Activated CD4-positive, alpha-beta T cell treated with anti-CD3 and anti-CD28 coated beads, Interleukin-2, amount 10 ng/mL, durations not matched to agents 7 days and 5 days (primary cell): ENCODE measurements at places on chromosomes 3 and 15. TPM values are rescaled to one million over a fixed set of nuclear protein-coding genes. Genes with fewer than 3 reads are reported as not detected.
A peak's percentile ranks its signal among the peaks of the same experiment; 100 is the strongest.

- no peak for DNase-seq
Observed at GRCh38 chr3:158755421-158755820, 23.2 kb upstream of the RARRES1 start.

Gene ALDH1L1
- total RNA-seq = not detected

- no peak for DNase-seq
Observed at GRCh38 chr15:29105151-29105854, 164.3 kb downstream of the NSMCE3 start.

DNA sequence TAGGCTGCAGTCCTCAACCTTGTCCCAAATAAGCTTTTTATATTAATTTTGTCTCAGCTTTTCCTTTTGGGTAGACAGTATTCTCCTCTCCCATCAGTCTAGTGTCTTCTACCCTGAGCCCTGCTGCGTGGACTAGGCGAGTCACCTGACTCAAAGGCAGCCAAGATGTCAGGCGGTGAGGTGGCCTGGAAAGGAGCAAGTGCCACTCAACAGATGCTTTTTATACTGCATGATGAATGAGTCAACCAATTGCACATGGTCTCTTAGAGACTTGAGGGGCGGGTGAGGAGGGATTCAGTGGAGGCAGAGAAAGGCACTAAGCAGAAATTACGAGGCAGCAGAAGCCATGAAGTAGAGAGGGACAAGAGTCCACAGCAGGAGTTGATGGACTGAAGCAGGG is 95.9 kb downstream of the FRMD4B start:
- no peak for DNase-seq

Gene CYP1A2
- total RNA-seq = not detected

GRCh38 chr3:126488185-126488584 is 12.5 kb upstream of the ZXDC start:
- DNase-seq = no peak

- no peak for DNase-seq
Observed at GRCh38 chr3:151538456-151539393, 77.9 kb upstream of the IGSF10 start.

Gene PPP2R3A
- 0.07 TPM for total RNA-seq

- no peak for DNase-seq
Observed at GRCh38 chr3:197432384-197433127, 123.2 kb downstream of the BDH1 start.

DNA sequence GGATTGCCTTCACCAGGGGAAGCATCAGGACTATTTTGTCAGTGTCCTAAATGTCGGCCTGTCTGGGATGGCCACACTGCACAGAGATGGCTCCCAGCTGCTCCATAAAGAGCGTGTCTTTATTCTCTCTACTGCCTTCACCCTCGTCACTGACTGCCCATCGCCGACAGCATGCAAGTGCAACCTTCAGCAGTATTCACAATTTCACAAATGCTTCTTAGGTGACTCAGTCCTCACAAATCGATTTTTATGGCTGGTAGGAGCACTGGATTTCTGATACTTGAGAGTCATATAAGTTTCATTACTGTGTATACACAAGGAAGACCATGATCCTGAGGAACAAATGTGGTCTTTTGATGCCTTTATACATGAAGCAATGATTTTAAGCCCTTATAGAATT is 1.1 kb upstream of the SSUH2 start:
- DNase-seq = no peak

Gene SEC22C
- 58.9 TPM for total RNA-seq

GRCh38 chr15:59384507-59384906 is 11.8 kb upstream of the MYO1E start:
- peak; percentile 32 for DNase-seq

- DNase-seq = no peak
Observed at GRCh38 chr3:94069194-94069813, 6.4 kb downstream of the NSUN3 start.

DNA sequence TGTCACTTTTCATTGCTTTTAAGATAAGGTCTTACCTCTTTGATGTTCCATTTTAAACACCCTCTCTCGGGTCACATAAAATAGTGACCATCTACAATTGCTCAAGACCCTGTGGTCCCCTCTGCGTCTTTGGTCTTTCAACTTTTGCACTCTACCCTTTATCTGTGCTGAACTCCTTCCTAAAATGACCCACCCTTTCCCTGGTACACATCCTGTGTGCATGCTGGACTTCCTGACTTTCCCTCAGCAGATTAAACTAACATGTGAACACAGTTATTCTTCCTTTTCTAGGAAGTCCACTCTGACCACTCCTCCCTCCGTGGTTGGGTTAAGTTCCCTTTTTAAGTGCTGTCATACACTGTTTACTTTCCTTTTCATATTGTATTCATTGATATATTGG is 414.2 kb downstream of the GABRB3 start:
- DNase-seq = no peak

DNA sequence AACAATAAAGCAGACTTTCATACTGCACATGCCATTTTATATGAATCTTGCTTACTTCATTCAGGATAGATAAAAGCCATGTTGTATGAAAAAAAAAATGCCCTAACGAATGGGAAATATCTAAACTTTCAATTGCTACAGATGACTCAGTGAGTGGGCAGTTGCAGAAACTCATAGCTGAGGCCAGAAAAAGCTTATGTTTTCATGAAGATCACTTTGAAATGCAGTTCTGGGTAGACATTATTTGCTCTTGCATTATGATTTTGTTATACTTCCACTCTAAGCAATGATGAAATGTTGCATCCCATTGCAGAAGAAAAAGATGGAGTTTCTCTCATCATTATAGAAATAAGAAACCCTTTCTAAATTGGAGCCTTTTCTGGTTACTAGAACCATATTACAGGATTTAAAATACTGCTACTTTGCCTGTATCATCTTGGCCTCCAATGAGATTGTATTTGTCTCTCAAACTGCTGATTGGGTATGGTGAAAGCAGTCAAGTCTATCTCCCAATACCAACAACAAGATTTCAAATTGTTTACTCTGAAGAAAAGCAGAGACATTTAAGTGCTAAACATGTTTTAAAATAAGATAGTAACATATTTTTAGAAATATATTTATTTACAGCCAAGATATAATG is 17.0 kb downstream of the PEAK1 start:
- DNase-seq = no peak

DNA sequence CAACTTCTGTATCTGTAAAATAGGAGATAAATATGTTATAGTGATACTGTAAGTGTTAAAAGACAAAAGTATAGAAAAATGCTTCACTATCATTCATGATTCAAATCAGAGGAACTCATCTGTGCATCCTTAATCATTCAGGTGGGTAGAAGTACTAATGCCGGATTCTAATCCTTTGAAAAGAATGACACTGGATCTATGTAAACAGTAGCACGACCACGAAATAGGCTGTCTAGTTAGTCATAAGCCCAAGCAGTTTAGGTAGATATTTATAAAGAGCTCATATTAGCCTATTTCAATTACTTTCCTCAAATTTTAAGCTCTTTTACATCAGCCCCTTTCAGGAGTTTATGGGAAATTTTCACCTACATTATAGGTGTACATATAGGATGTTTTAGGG is 437.9 kb downstream of the SOX2 start:
- DNase-seq = no peak

Gene DGKG
- total RNA-seq = not detected

DNA sequence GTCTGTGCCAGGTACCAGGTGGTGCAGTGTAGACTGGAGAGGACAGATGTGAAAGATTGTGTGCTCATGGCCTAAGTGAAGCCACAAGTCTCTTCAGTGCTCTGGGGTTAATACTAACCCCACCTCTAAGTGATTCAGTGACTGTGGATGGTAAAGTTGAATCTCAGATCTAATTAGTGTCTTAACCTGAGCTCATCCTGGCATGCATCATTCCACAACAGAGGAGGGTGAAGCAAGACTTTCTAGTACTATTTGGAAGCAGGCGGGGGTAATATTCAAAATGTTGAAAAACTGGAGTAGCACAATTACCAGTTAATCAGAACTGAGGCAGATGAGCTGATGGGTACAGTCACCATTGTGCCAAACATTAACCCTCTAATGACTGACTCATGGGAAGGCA is 2.8 kb upstream of the MESD start:
- no peak for DNase-seq

Gene OR5K2
- not detected for total RNA-seq

- no peak for DNase-seq
Observed at GRCh38 chr15:66921319-66921915, 144.0 kb upstream of the SMAD3 start.

- no peak for DNase-seq
Observed at GRCh38 chr3:70556056-70556455, 243.6 kb upstream of the MDFIC2 start.

DNA sequence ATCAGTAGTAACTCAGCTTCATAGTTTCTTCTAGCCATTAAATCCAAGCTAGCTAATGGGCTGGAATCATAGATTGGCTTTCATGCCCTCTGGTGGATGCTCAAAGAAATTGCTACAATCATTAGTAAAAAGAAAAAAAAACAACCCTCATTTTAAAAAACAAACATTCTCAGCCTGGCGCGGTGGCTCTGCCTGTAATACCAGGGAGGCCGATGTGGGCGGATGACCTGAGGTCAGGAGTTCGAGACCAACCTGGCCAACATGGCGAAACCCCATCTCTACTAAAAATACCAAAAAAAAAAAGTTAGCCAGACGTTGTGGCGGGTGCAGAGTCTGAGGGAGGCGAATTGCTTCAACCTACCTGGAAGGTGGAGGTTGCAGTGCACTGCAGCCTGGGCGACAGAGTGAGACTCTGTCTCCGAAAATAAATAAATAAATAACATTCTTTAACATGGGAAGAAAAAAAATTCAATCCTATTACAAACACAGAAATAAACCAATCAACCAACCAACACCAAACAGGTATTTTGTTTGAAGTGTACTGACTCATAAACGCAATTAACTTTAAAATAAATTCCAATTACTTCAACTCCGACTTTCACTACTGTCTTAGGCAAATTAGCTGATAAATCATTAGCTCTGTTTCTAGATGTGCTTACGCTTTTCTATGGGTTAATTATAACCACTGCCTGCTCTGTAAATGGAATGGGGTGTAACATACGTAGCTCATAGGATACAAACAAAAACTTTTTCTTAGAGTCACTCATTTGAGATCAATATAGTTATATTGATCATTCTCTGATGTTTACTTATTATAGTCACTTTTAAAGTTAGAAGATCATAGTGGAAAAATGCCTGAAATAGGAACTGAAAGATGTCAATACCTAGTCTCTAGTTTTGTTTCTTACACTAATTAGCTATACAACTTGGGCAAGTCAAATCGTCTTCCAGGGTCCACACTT is 24.9 kb downstream of the TMEM207 start:
- DNase-seq = peak; percentile 30

DNA sequence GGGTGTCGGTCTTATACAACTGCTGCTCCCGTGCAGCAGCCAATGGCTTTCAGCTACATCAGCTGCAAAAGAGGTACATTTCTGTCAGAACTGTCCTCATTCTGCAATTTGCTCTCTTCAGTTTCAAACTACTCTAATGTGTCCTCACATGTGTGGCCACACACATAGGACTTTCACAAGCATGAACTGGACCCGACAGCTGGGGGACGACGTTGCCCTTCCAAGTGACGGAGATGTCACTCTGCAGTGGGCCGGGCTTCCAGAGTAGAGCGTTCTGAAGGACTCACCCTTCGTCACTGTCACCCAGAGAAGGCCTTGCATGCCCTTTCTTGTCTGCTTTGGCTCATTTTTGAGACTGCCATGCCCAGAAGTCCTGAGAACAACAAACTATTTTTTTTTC is 189.8 kb downstream of the ATP10A start:
- no peak for DNase-seq

GRCh38 chr3:60767536-60767935 is 483.7 kb downstream of the FHIT start:
- DNase-seq = no peak

- no peak for DNase-seq
Observed at GRCh38 chr15:64438653-64439447, 21.5 kb upstream of the ZNF609 start.

GRCh38 chr3:160379628-160380214 is 19.3 kb downstream of the IFT80 start:
- DNase-seq = no peak

- no peak for DNase-seq
Observed at GRCh38 chr15:62588938-62589670, 424.0 kb upstream of the C2CD4B start.

Gene PTH1R
- not detected for total RNA-seq

- DNase-seq = no peak
Observed at GRCh38 chr3:151935446-151935845, 62.0 kb downstream of the SUCNR1 start.

DNA sequence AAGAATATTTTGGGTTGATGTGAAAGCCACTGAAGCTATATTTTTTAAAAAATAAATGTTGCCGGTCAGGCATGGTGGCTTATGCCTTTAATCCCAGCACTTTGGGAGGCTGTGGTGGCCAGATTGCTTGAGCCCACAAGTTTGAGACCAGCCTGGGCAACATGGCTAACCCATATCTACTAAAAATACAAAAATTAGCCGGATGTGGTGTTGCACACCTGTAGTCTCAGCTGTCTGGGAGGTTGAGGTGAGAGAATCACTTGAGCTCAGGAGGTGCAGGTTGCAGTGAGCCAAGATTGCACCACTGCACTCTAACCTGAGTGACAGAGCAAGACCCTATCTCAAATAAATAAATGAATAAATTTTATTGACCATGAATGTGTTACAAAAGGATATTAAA is 39.6 kb downstream of the GOLM2 start:
- no peak for DNase-seq

GRCh38 chr3:12984023-12984823 is 89.0 kb downstream of the IQSEC1 start:
- peak; percentile 67 for DNase-seq

DNA sequence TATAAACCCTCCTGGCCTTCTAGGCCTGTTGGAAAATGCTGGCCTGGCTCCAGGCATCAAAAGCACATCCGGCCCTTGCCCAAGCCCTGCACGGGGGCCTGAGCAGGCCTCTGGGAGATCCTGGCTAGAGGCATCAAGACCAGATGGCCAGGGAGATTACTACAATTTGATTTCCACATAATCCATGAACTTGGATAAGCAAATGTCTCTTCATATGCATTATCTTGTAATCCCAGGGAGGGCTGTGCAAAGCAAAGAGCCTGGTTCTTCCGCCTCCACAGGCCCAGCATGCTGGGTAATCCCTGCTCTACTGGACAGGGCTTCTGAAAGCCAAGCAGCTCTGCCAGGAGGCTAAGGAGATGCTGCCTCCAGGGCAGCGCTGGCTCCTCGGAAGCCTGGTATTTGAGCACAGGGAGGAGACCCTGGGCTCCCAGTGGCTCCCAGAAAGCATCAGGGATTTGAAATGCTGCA is 18.2 kb downstream of the MRPL46 start:
- no peak for DNase-seq

GRCh38 chr3:95934181-95934580 is 880.2 kb upstream of the EPHA6 start:
- DNase-seq = no peak

- no peak for DNase-seq
Observed at GRCh38 chr15:70450142-70450443, 313.3 kb downstream of the UACA start.

Gene ITIH4
- total RNA-seq = 25.5 TPM

GRCh38 chr3:8555113-8555661 is 53.6 kb downstream of the LMCD1 start:
- DNase-seq = no peak

Gene COLQ
- 3.3 TPM for total RNA-seq

DNA sequence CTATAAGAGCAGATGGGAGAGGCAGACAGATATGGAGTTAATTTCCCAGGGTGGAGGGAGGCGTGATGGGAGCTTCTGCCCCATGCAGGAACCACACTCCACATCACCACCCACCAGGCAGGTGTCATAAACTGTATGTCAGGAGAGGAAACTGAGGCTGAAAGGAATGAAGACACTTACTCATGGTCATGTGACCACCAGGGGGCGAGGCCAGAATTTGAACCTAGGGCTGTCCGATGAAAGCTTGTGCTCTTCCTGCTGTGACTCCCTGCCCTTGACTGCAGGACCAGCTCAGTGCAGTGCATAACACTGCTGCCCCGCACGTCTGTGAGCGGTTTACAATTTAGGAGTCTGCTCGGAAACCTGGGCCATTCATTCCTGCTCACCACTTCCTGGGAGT is 28.8 kb downstream of the NUP210 start:
- DNase-seq = peak; percentile 28
